Left colon (tissue), 2 donors: ENCODE measurements at places on chromosomes 4 and X. TPM values are rescaled to one million over a fixed set of nuclear protein-coding genes. Genes with fewer than 3 reads are reported as not detected.

PPP1R2C gene
- total RNA-seq, result not detected

SMIM14 gene
- total RNA-seq, result 119 TPM

TXK gene
- total RNA-seq, result 0.55 TPM

CLDN34 gene
- 1.1 TPM for total RNA-seq

CA5B gene
- total RNA-seq, result 8.1 TPM

DGKK gene
- total RNA-seq, result not detected

HMGB3 gene
- total RNA-seq, result 39.0 TPM

GAGE12F gene
- total RNA-seq, result not detected

FRMPD3 gene
- total RNA-seq, result 0.27 TPM

VCX3A gene
- total RNA-seq, result not detected

DNA sequence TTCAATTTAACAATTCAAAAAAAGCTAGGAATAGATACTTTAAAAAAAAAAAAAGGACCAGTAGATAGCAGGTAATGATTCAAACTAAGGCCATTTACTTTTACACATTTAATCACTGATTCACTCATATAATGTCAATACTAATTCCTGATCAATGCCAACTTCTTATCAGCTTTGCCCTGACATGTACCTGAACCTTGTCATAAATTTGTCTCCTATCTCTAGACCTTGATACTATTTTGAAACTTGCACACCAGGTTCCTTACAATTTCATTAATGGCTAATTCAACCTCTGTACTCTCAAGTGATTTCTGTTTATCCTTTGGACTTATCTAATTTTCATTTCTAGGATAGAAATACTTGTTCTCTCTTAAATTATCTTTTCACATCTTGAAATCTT lies 55.4 kb downstream of the UGT2B4 start:
- no peak for DNase-seq

DNA sequence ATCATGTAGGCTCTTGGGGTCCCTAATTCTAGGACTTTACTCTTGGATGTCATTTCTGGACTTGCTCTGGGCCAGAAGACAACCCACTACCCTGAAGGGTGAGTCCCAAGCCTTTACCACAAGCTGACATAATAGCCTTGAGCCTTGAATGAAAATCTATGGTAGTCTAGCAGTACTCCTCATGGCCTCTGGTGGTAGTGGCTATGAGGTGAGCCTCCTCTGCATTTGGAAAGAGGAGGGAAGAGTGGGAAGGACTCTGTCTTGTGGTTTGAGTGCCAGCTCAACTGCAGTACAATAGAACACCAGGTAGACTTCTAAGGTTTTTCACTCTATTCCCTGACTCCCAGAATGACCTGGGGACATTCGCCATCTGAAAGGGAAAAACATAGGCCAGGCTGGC lies 96.5 kb downstream of the DCAF12L1 start:
- DNase-seq, result no peak

DNA sequence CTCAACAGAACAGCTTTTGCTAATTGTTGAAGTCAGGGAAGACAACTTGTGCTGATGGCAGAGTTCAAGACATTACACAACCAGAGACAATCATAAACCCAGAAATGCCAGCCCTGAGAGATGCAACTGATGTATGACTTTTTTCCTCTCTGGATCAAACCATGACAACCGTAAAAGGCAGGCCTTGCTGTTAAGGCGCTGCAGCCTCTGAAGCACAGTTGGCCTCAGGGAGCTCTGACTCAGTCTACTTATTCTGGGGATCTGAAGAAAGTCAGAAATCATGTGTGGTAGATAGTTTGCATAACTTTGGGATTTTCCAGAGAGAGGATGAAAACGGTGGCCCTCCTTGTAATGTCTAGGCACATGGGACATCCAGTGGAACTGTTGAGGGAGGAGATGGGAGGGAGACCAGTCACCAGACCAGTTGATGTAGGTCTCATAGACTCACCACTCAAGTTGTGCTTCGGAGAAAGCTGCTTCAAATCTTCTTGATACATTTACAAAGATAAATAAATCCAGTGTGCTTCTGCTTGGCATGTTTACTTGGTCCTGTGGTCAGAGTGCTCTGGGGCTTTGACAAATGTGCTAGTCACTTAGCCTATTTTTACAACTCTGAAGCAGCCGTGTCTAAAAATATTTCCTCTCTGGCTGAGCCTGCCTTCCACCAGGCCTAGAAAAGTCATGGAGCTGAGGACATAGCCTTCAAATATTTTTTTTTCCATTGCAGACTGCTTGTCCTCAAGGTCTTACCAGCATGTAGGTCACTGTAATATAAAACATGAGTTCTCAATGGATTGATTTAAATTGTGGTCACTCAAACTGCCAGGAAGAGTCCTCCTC lies 7.5 kb downstream of the HADH start:
- no peak for DNase-seq

DNA sequence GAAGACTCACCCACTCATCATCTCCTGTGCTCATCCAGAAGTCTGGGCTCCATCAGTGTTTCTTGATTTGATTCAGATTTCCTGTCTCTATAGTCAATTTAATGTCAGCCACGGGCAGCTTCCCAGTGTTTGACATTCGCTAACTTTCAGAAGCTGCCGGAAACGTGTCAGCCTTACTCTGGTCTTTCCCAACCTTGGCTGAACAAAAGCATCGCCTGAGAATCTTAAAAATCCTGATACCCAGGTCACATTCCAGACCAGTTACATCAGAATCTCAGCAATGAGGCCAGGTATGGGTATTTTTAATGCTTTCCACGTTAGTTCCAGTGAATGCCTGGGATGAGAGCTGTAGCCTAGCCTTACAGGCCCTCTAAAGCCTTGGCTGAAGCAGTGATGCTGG lies 233.8 kb downstream of the FRMPD4 start:
- no peak for DNase-seq

- no peak for DNase-seq
These were observed 8.5 kb upstream of the SETD7 start for GRCh38 chr4:139564502-139564901.

DNA sequence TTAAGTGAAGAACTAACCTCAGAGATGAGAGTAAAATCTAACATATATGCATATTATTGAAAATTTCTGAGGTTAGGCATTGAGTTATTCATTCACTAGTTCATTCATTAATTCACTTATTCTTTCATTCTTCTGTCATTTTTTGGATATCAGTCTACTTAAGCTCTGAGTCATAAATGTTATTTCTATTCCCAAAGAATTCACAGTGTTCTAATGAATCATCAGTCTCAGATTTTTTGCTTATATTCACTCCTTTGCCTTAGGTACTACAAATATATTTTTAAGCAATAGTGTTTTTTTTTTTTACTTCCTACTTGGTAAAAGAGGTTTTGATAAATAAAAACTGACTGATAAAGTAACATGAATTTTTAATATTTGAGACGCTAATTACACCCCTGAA lies 95.2 kb upstream of the DKK2 start:
- no peak for DNase-seq

DNA sequence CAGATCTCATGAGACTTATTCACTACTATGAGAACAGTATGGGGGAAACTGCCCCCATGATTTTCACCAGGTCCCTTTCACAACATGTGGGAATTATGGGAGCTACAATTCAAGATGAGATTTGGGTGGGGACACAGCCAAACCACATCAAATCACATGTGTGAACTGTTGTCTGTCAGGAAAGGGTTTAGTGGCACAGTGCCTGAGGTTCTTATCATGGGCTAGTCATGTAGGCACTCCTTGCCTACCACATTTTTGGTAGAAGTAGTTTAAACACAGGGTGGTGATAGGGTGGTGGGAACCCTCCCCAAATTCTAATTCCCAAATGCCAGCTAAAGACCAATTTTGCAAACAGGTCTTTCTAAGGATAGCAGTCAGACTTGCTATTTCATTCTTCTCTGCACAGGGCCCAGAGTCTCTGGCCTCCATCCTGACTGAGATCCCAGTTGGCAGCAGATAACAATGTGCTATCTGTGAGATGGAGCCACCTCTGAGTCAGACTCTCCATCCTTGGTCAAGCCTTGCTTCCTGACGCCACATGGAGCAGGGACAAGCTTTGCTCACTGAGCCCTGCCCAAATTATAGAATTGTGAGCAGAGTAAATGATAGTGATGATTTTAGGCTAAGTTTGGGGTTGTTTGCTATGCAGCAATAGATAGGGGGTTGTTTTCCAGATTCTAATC lies 33.5 kb upstream of the SETD7 start:
- no peak for DNase-seq

- DNase-seq, result no peak
These were observed 21.1 kb upstream of the PIGA start for GRCh38 chrX:15356444-15356843.

GRCh38 chr4:155818639-155819038 lies 47.4 kb downstream of the ASIC5 start:
- no peak for DNase-seq

GRCh38 chrX:17047224-17047623 lies 100.8 kb downstream of the REPS2 start:
- DNase-seq, result no peak

GRCh38 chr4:123352240-123352945 lies 44.2 kb upstream of the SPRY1 start:
- DNase-seq, result no peak

- DNase-seq, result no peak
These were observed 41.7 kb downstream of the DCUN1D4 start for GRCh38 chr4:51884606-51885005.

DNA sequence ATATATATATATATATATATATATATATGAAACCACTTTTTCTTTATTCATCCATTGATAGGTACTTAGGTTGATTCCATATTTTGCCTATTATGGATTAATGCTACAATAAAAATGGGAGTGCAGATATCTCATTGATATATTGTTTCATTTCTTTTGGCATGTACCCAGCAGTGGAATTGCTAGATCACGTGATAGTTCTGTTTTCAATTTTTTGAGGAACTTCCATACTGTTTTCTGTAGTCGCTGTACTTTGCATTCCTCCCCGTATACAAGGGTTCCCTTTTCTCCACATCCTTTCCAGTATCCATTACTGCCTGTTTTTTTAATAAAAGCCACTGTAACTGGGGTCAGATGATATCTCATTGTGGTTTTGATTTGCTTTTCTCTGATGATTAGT lies 124.6 kb downstream of the GABRB1 start:
- no peak for DNase-seq

GRCh38 chrX:16511796-16512776 lies 137.9 kb upstream of the S100G start:
- DNase-seq, result no peak

- no peak for DNase-seq
These were observed 4.0 kb upstream of the PLP2 start for GRCh38 chrX:49167740-49168108.

DNA sequence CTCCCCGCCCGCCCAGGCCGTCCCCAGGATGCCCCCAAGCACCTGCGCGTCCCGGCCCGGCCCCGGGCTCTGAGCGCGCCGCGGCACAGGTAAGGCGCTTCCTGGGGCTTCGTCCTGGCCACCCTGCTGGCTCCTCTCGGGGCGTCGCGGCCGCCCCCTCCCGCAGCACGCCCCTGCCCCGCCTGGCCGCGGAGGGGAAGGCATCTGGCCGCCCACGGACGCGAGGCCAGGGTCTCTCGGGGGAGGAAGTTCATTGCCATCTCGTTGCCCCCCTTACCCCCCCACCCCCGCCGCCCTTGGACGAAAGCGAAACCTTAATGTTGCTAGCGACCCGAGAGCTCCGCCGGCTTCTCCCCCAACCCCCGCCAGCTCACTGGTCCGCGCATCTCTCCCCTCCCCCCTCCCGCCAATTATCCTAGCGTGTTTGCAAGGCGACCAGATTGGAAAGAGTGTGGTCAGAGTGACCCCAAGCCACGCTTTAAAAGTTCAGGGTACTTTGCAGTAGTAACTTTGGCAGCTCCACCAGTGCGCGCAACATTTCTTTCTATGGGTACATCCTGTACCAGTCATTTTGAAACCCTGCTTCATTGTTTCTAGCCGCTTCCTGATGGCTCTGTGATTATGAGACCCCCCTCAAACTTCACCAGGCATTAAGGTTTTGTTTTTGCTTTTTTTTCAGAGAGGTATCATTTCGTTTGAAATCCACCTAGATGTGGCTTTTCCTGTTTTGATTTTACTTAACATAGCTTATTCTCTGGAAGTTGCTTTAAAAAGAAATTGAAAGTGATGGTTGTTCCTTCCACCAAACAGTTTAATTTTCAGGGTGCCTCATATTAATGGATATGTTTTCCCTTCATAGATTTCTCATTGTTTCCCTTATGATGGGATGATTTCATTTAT lies 626 bp downstream of the TBC1D1 start:
- peak; percentile 59 for DNase-seq

DNA sequence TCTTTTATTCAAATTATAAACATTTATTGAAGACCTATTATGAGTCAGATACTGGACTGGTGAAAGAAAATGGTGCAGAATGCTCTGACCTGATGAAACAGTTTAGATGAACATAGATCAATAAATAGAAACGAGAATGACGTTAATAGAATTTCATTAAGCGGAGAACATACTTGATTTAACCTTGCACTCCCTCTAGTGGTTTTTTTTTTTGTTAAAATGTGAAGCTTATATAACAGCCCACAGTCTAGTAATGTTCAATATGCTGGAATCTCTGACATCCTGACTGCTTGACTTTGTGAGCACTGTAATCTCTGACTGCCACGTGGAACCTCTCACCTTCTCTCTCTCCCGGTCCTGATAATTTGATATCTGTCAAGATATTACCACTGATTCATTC lies 32.3 kb downstream of the HDAC8 start:
- DNase-seq, result no peak

DNA sequence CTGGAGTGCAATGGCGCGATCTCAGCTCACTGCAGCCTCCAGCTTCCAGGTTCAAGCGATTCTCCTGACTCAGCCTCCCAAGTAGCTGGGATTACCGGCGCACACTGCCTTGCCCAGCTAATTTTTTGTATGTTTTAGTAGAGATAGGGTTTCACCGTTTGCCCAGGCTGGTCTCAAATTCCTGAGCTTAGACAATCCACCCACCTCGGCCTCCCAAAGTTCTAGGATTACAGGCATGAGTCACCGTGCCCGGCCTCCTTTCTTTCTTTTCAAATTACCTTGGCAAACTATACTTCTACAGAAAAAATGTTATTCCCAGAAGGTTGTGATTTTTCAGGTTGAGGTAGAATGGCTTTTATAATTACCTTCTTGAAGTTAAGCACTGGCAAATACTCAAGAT lies 321.9 kb upstream of the PRPS2 start:
- DNase-seq, result no peak

DNA sequence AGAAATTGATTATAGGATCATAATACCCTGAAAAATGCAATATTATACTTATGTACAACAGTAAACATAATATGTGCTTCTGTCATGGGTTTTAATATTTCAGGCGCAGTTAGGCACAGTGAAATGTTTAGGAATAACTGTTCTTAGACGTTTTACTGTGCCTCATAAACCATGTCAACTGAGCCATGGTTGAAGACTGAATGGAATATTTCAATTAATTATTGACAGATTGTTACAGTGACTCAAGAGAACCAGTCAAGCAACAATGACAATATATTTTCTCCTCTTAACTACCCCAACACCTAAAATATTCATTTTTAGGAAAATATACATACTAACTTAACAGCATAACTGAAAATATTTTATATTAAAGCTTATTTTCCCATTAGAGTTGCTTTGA lies 852.7 kb upstream of the FRG1 start:
- no peak for DNase-seq
